ENCODE measurements at places on chromosomes 7 and 10.
A peak's percentile ranks its signal among the peaks of the same experiment; 100 is the strongest.

GRCh38 chr10:59847326-59847725, 59.0 kb downstream of the CCDC6 start:
- no peak for DNase-seq

GRCh38 chr7:99928994-99929729, at the start of gene GJC3:
Gene GJC3, minus strand, starts transcription at chr7:99929620. Its CDS starts 0 bp downstream, at chr7:99929620.
- DNase-seq: peak; percentile 16

DNA sequence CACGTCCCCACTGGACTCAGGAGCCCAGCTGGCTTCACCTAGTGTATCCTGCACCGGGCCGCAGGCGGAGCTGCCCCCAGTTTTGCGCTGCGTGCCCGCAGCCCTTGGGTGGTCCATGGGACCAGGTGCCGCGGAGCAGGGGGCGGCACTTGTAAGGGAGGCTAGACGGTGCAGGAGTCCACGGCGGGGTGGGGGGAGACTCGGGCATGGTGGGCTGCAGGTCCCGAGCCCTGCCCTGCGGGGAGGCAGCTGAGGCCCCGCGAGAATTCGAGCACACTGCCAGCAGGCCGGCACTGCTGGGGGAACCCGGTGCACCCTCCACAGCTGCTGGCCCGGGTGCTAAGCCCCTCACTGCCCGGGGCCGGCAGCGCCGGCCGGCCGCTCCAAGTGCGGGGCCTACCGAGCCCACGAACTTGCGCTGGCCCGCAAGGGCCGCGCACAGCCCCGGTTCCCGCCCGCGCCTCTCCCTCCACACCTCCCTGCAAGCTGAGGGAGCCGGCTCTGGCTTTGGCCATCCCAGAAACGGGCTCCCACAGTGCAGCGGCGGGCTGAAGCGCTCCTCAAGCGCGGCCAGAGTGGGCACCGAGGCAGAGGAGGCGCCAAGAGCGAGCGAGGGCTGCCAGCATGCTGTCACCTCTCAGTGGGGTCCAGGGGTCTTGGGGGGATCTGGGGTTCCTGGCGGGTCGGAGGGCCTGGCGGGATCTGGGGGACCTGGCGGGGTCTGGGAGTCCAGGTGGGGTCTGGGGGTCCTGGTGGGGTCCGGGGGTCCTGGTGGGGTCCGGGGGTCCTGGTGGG, 81.4 kb downstream of the VIPR2 start:
- no peak for DNase-seq

- DNase-seq: no peak
These were observed 4.4 kb upstream of the MNX1 start for GRCh38 chr7:157014635-157015555.

DNA sequence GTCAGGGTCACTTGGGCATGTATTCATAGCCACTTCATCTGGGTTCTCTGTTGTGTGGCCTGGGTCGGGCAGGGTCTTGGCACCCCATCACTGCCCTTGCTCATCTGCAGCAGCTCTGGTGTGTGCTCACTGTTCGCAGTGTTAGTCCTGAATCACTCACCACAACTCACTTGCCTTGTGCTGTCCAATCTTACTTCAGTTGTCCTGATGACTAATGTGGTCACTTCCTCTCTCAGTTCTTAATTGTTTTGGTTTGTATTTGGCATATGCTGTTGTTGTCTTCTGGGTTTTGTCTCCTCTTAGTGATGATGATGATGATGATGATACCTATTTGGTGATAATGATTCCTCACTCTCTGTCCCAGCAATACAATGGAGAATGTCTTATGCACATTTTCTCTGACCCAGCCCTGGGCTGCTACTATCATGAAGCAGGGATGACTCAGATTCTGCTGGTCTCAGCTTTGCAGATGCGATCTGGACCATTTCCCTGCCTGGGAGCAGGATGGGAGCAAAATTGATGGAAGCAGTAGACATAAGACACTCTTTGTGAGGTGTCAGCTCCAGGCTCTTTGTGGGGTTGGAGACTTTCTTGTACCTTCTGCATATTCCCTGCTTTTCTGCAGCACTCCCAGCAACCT, 17.0 kb downstream of the ADRA2A start:
- DNase-seq: no peak

DNA sequence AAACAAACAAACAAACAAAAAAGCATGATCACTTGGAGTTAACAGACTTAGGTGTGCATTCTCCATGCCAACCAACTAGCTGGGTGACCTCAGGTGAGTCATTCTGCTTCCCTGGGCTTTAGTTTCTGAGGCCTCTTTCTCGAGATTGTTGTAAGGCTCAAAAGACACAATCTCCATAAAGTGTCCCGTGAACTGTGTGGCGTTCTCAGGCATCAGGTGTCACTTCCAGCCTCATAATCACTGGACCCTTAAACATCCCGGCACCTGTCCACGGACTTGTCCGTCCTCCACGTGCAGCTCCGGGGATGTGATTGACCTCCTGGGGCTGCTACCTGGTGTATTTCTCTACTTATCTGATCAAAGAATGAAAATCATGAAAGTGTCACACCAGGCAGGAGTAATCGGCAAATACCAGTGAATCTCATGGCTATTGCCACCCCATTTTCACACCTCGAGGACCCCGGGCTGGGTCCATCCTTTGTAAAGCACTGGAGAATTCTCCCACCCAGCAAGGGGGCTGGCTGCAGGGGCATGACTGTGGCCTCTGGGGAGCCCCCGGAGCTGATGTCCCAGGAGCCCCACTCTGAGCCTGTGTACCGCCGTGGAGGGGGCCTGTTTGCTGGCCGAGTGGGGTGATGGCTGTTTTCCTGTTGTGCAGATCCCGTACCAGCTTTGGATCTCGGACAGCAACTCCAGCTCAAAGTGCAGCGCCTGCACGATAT, 189.8 kb upstream of the SH2B2 start:
- DNase-seq: no peak

DNA sequence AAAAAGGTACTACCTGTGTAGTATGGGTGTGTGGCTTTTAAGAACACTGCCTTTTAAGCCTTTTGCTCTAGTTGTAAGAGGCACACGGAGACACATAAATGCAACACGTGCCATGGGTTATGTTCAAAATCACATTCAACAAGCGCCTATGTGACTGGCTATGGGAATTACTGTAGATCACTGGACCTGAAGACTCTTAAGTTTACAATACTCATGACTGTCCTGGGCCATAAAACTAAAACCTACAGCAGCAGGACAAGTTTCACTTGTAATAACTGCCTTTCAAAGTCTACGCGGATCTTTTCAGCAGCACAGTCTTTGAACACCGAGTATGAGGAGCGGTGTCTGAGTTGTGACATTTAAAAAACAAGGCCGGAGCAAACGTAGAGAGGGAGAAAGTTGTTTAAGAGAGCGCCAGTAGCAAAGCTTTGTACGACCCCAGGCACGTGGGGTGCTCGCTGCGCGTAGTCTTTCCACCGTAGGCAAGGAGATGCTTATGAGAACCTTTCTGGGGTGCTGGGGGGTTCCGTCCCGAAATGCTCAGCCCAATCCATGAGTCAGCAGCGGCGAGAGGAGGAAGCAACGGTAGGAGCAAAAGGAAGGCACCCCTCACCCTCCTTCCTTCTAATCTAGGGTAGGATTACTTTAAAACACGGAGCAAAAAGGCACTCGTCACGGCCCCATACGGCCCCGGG, 662 bp downstream of the DNAJC2 start:
- no peak for DNase-seq

- DNase-seq: no peak
These were observed 6.7 kb downstream of the TCF7L2 start for GRCh38 chr10:112956631-112957350.

DNA sequence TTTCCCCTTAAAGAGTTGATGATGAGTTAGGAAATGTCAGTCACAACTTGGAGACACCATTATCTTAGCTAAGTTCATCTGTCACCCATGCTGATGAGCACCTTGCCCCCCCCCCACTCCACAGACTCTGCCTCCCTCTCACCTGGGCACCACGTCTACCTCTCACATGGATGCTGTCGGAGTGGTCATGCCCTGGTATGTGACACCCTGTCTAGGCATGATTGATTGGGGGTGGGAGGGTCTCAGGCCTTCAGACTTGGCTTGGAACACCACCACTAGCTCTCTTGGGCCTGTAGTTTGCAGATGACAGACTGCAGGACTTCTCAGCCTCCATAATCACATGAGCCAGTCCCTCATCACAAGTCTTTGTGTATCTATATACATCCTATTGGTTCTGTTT, 78.0 kb downstream of the WDR37 start:
- no peak for DNase-seq

GRCh38 chr7:92635538-92635937, 45.3 kb upstream of the FAM133B start:
- DNase-seq: no peak

- DNase-seq: no peak
These were observed 46.7 kb upstream of the MDFIC start for GRCh38 chr7:114875186-114875585.

GRCh38 chr10:78462726-78463228, 429.1 kb downstream of the RPS24 start:
- no peak for DNase-seq

DNA sequence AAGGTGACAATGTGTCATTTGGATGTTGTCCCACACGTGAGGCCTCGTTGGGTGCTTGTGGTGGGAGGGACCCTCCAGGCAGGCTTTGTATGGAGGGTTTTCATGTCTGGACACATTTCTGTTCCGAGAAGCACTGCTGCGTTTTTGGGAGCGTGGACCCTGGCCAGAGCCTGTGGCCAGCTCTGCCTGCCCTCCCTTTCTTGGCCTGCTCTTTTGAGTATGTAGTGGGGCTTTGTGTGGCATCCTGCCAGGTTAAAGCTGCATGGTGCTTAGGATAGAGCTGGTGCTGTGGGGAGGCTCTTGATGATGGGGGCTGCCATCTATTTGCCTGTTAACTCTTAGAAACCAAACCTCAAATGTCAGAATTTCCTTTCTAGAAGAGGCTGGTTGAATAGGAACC, 45.7 kb downstream of the GLRX3 start:
- DNase-seq: no peak

- DNase-seq: no peak
These were observed 47.7 kb downstream of the NXPH1 start for GRCh38 chr7:8481096-8481495.

DNA sequence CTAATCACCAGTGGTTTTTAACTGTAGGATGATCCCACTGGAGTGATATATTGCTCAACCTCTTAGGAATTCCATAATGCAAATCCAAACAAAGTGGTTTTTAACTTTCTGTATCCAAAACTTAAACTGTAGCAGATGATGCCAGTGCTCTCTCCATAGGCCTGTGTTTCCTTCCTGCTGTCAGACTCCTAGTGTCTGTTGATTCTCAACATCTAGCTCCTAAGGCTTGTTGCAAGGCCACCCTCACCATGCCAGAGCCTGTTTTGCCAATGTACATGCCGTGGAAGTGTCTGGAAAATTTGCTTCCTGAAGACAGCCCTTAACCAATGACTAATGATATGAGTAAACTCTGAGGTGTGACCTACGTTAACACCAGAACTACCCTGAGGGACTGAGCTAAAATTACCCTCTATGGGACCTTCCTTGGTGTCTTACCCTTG, 39.3 kb downstream of the C1GALT1 start:
- no peak for DNase-seq

GRCh38 chr10:89302625-89303024, 779 bp downstream of the IFIT2 start:
- DNase-seq: no peak

DNA sequence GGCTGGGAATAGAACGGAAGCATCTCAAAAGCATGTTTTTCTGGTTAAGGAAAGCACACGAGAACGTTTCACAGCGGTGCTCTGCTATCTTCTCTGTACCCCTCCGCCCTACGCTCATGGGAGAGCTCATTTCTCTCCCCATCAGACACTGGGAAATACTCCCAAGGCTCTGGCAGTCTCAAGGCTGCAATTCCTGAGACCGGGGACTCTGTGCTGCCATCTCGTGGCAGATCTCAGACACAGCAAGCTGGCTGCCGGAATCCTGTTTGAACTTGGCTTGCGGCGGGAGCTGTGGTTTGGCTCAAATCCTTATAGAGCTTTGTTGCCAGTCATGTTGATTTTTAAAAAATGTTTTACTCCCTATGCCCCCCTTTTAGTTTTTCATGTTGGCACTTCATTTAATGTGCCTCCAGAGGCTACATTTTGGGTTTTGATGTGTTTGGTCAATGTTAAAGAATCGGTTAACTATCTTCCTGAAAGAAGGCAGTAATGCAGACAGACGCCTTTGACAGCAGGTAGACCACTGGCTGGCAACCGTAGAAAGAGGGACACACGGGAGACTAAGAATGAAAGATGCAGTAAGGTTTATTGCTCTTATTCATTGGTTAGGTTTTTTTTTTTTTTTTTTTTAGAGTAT, 27.6 kb downstream of the BMPER start:
- DNase-seq: peak; percentile 43

GRCh38 chr10:78505657-78506056, 472.0 kb downstream of the RPS24 start:
- DNase-seq: no peak

GRCh38 chr10:18680754-18681153, 21.5 kb downstream of the ARL5B start:
- no peak for DNase-seq

- DNase-seq: peak; percentile 28
These were observed 15.3 kb downstream of the GPER1 start for GRCh38 chr7:1103009-1103788.

GRCh38 chr10:125844751-125845221, 21.4 kb downstream of the BCCIP start:
- DNase-seq: no peak

DNA sequence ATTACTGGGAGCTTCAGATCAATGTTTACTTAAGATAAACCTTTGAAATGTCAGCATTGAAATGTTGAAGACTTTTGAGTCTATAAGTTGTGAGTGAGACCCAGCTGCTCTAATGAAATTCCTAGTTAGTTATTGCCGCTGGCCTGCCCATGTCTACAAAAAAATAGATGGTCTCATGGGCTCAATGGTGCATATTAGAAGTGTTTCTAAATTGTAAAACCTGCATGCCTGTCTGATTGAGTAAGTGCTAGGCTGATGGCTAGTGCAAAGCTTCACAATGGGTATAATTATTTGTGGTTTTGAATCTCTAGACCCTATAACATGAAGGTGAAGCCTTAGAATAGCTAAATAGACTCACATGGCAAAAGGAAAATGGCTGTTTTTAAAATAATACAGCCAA, 234.5 kb downstream of the SORCS3 start:
- no peak for DNase-seq

DNA sequence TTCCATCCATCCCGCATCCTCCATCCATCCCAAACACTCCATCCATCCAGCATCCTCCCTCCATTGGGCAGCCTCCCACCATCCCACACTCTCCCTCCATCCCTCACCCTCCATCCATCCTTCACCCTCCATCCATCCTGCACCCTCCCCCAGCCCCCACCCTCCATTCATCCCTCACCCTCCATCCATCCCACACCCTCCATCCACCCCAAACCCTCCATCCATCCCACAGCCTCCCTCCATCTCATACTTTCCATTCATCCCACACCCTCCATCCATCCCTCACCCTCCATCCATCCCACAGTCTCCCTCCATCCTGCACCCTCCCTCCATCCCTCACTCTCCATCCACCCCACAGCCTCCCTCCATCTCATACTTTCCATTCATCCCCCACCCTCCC, 60.4 kb downstream of the FOXI2 start:
- no peak for DNase-seq

DNA sequence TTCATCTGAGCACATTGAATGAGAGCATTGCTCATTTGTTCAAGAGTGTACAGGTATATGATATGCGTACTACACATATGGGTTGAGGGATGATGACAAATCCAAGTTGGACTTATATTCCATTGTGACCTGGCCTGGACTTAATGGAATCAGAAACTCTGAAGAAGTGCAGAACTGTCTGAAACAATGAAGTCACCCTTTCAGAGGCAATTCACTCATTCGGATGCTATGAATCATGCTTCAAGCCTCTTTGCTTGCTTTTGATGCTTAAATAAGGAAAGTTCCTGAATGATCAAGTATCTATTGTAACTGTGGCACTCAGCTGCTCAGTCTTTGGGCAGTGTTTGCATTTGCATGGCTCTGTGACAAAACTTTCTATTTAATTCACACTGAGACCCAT, 93.4 kb downstream of the ZNF365 start:
- DNase-seq: no peak
